Astrocyte (in vitro differentiated cells and primary cell): ENCODE measurements at places on chromosomes 4 and X.

DNA sequence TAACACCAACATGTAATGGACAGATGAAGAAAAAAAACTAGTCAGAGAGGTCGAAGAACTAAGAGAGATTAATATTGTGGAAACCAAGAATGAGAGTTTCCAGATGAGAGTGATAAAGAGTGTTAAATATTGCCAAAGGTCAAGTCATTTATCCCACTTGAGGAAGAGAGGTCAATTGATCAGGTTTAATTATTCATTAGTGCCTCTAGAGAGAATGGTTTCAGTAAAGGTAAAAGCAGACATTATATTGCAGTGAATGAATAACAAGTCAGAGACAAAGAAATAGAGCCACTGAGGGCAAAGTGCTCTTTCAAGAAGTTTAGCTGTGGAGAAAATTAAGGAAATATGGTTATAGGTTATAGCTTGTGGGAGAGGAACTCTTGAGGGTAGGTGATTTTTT, 263.1 kb downstream of the GUCY2F start:
- H3K27me3 ChIP-seq: no peaks in the 10 kb centered on the region
- no peak overlapping the region for H3K4me3 ChIP-seq
- no peak overlapping the region for H3K27ac ChIP-seq
- no peak for DNase-seq
- no peaks in the 10 kb centered on the region for H3K36me3 ChIP-seq

- peak overlapping the region; percentile 96 for H3K27ac ChIP-seq
- peak; percentile 66 for DNase-seq
- peaks cover 55% of the 10 kb centered on the region for H3K4me1 ChIP-seq
- H3K4me3 ChIP-seq: peak overlapping the region; percentile 24
These were observed 36.1 kb downstream of the EVC start for GRCh38 chr4:5746829-5747737.

GRCh38 chrX:153731117-153731844, 6.6 kb downstream of the ABCD1 start:
- no peak overlapping the region for H3K4me3 ChIP-seq
- no peak for DNase-seq
- H3K36me3 ChIP-seq: no peaks in the 10 kb centered on the region
- no peaks in the 10 kb centered on the region for H3K27me3 ChIP-seq
- H3K4me1 ChIP-seq: peaks cover 16% of the 10 kb centered on the region

GRCh38 chrX:2828344-2828958, at the start of gene GYG2:
Gene GYG2 (plus strand): TSS chrX:2828930. CDS start chrX:2830189, 1,259 bp downstream.
- no peaks in the 10 kb centered on the region for H3K4me1 ChIP-seq
- no peak within 1 kb of the TSS for H3K4me3 ChIP-seq
- peaks cover 9% of the 10 kb centered on the region for H3K27me3 ChIP-seq
- no peaks in the 10 kb centered on the region for H3K36me3 ChIP-seq
- no peak within 1 kb of the TSS for H3K27ac ChIP-seq

- no peak for DNase-seq
- H3K36me3 ChIP-seq: no peaks in the 10 kb centered on the region
- no peak overlapping the region for H3K27ac ChIP-seq
- H3K4me3 ChIP-seq: no peak overlapping the region
- H3K27me3 ChIP-seq: no peaks in the 10 kb centered on the region
These were observed 125.7 kb downstream of the EIF4E start for GRCh38 chr4:98803251-98803650.

GRCh38 chr4:27272217-27272616, 411.6 kb downstream of the STIM2 start:
- DNase-seq: no peak
- no peaks in the 10 kb centered on the region for H3K4me1 ChIP-seq
- no peaks in the 10 kb centered on the region for H3K36me3 ChIP-seq
- no peaks in the 10 kb centered on the region for H3K27me3 ChIP-seq
- no peak overlapping the region for H3K27ac ChIP-seq
- H3K4me3 ChIP-seq: no peak overlapping the region

- H3K27ac ChIP-seq: peak overlapping the region; percentile 89
- H3K4me1 ChIP-seq: peaks cover 30% of the 10 kb centered on the region
- peak; percentile 96 for DNase-seq
- H3K27me3 ChIP-seq: no peaks in the 10 kb centered on the region
These were observed 249.2 kb upstream of the RPS6KA3 start for GRCh38 chrX:20515841-20516461.

DNA sequence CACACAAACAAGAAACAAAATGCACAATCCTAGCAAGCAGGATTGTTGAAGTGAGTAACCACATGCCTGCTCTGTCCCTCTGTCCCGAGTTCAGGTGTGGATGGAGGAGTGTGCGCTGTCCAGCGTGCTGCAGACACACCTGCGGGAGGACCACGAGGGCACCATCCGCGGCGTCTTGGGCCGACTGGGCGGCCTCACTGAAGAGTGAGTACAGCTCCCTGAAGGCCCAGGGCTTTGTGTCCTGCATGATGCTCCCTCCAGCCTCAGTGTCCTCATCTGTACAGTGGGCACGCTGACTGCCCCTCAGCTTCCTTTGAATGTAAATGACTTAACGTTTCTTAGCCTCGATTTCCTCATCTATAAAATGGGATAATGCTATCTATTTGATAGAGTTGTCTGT, 82.5 kb downstream of the EVC start:
- peaks cover 43% of the 10 kb centered on the region for H3K36me3 ChIP-seq
- no peak for DNase-seq
- H3K4me1 ChIP-seq: no peaks in the 10 kb centered on the region
- H3K27me3 ChIP-seq: no peaks in the 10 kb centered on the region
- H3K27ac ChIP-seq: no peak overlapping the region

DNA sequence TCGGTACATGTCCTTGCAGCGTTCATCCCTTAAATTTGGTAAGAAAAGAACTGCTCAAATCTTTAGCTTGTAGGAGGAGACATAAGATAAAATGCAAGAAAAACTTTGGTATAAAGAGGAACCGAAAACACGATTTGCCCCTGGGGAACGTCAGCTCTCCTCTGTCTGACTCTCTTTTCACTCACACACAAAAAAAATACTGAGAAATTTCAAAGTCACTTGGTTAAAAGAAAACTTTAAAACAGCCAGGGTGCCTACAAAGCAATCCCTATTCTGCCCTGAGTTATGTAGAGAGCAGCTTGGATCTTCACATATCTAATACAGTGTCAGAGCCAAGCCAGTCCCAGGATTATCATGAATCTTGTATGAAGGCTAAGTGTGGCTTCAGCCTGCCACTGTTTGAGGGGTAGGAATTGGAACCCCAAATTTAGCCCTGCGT, 248.5 kb upstream of the CXXC4 start:
- no peak overlapping the region for H3K4me3 ChIP-seq
- no peaks in the 10 kb centered on the region for H3K27me3 ChIP-seq
- no peak for DNase-seq
- no peaks in the 10 kb centered on the region for H3K36me3 ChIP-seq
- no peak overlapping the region for H3K27ac ChIP-seq

DNA sequence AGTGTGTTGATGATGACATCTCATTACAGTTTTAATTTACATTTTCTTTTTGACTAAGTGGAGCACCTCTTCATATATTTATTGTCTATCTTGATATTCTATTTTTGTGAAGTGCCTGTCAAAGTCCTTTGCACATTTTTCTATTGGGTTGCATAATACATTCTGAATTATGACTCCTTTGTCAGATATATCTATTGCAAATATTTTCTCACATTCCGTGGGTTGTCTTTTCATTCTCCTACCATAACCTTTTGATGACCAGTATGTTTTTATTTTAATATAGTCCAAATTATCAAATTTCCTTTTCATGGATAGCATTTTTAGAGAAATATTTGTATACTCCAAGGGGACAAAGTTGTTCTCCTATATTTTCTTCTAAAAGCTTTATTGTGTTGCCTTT, 126.4 kb downstream of the PJA1 start:
- DNase-seq: no peak
- no peak overlapping the region for H3K27ac ChIP-seq
- no peak overlapping the region for H3K4me3 ChIP-seq
- no peaks in the 10 kb centered on the region for H3K27me3 ChIP-seq
- no peaks in the 10 kb centered on the region for H3K4me1 ChIP-seq

DNA sequence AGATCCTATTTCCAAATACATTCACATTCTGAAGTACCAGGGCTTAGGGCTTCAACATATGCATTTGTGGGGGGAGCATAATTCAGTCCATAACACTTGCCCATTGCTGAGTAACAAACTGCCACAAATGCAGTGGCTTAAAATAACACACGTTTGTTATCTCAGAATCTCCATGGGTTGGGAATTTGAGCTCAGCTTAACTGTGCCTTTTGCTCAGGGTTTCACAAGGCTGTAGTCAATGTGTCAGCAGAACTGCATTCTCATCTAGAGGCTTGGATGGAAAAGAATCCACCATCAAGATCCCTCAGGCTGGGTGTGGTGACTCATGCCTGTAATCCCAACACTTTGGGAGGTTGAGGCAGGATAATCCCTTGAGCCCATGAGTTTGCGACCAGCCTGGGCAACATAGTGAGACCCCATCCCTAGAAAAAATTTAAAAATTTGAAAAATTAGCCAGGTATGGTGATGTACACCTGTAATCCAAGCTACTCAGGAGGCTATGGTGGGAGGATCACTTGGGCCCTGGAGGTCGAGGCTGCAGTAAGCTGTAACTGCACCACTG, 25.8 kb upstream of the TBL1X start:
- H3K4me1 ChIP-seq: no peaks in the 10 kb centered on the region
- no peaks in the 10 kb centered on the region for H3K27me3 ChIP-seq
- no peak overlapping the region for H3K27ac ChIP-seq

DNA sequence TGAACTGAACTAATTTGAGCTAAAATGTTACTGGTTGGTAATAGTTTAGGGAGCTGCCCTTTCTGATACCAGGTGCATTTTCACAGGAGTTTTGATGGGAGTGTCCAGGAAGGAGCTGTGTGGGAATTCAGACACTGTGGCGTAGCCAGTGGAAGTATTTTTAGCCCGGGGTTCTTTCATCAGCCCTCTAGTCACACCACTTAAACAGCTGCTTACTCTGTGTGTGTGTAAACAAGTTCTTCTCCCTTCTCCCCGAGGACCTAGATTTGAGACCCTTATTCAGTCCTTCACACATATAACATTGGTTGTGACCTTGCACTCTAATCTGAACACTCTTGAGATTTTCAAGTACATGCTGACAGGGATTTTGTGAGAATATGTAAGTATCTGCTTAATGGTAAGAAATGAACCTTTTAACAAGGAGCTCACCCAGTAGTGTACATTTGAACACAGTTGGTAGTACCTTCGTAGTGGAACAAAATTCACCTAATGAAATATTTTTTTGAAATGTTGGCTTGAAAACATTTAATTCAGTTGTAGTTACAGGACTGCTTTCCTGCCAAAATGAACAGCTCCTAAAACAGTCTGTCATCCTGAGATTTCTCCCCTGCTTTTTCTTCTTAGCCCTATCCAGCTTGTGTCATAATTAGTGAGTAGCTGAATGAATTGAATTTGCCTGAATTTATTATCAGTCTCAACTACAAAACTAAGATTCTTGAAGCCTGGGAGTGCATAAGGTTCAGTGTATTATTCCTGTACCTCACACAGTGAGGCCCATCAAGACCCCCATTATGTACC, 61.8 kb downstream of the BMPR1B start:
- H3K4me1 ChIP-seq: no peaks in the 10 kb centered on the region
- no peak overlapping the region for H3K4me3 ChIP-seq
- H3K27ac ChIP-seq: no peak overlapping the region
- no peaks in the 10 kb centered on the region for H3K36me3 ChIP-seq
- DNase-seq: no peak

GRCh38 chr4:73967866-73968265, 14.0 kb downstream of the PF4 start:
- DNase-seq: no peak
- H3K36me3 ChIP-seq: no peaks in the 10 kb centered on the region
- no peaks in the 10 kb centered on the region for H3K27me3 ChIP-seq
- no peak overlapping the region for H3K4me3 ChIP-seq
- no peaks in the 10 kb centered on the region for H3K4me1 ChIP-seq

DNA sequence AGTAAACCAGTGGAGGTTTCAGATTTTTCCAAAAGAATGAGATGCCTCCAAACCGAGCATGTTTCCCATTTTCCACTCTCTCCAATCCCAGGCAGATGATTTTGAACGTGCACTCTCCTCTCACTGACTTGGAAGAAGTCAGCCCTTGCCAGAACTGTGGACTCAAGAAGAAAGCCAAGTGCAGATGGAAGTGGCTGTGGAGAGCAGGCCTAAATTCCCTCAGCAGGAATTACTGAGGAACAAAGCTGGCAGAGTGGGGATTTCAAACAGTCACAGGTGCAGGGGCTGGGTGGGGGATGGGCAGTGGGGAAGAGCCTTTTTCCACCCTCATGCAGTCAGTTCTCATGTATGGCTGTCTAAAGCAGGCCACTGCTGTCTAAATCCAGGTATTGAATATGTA, 83.5 kb upstream of the PLAC1 start:
- no peaks in the 10 kb centered on the region for H3K27me3 ChIP-seq
- H3K4me1 ChIP-seq: no peaks in the 10 kb centered on the region
- H3K4me3 ChIP-seq: no peak overlapping the region
- no peaks in the 10 kb centered on the region for H3K36me3 ChIP-seq

DNA sequence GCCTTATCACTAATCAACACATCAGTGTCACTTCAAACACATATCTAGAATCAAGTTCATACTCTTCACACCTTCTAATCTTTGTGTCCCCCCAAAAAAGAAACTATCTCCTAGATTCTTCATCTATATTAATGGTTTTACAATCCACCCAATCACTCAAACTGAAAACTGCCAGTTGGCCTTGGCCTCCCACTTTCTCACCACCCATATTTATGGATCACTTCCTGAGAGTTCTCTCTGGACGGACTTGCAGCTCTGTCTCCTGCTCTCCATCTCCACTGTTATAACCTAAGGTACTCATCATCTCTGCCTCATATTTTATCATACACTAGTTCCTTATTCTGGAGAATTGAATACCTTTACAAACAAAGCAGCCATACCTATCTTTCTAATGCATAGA, 106.1 kb upstream of the ATOH1 start:
- H3K27me3 ChIP-seq: no peaks in the 10 kb centered on the region
- no peak for DNase-seq
- H3K27ac ChIP-seq: no peak overlapping the region

DNA sequence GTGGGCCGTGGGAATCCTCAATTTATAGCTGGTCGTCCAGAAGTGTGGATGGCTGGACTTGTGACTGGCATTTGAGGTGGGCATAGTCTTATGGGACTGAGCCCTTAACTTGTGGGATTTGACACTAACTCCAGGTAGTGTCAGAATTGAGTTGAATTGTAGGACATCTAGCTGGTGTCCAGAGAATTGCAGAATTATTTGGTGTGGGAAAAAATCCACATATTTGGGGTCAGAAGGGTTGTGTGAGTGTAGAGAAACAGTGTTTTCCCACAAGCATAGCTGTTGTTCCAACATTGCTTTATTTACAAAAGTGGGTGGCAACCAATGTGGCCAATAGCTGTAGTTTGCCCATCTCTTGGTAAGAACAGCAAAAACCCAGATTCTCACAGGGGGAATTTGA, 91.3 kb downstream of the MOSPD2 start:
- H3K4me1 ChIP-seq: peaks cover 8% of the 10 kb centered on the region
- H3K27me3 ChIP-seq: no peaks in the 10 kb centered on the region
- peak overlapping the region; percentile 58 for H3K27ac ChIP-seq
- H3K4me3 ChIP-seq: no peak overlapping the region
- peak; percentile 14 for DNase-seq

- H3K4me3 ChIP-seq: no peak overlapping the region
- H3K27ac ChIP-seq: no peak overlapping the region
- H3K36me3 ChIP-seq: no peaks in the 10 kb centered on the region
These were observed 59.0 kb downstream of the REELD1 start for GRCh38 chr4:146273204-146273901.
